ENCODE measurements at places on chromosomes 3 and 15.

GRCh38 chr3:125436921-125437320 is 61.8 kb upstream of the ZNF148 start:
- no peak for DNase-seq

- DNase-seq: no peak
Observed at GRCh38 chr3:193241716-193242115, 694 bp downstream of the PLAAT1 start.

DNA sequence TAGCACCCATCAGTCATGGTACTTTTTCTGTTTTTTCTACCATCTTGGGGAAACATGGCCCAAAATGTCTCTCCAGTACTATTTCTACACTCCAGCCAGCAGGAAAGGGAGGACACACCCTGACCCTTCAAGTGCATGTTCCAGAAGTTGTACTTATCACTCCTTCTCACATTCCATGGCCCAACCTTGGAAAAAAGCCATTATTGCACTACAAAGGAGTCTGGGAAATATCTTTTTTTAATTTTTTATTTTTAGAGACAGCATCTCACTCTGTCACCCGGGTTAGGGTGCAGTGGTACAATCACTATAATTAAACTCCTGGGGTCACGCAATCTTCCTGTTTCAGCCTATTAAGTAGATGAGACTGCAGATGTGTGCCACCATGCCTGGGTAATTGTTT is 100.0 kb upstream of the PPP2R3A start:
- no peak for DNase-seq

GRCh38 chr3:175526609-175527280 is 667.6 kb downstream of the NAALADL2 start:
- DNase-seq: no peak

- peak; percentile 11 for DNase-seq
Observed at GRCh38 chr15:32651229-32651837, 9.8 kb downstream of the SCG5 start.

- no peak for DNase-seq
Observed at GRCh38 chr3:5126586-5126985, 4.5 kb downstream of the ARL8B start.

DNA sequence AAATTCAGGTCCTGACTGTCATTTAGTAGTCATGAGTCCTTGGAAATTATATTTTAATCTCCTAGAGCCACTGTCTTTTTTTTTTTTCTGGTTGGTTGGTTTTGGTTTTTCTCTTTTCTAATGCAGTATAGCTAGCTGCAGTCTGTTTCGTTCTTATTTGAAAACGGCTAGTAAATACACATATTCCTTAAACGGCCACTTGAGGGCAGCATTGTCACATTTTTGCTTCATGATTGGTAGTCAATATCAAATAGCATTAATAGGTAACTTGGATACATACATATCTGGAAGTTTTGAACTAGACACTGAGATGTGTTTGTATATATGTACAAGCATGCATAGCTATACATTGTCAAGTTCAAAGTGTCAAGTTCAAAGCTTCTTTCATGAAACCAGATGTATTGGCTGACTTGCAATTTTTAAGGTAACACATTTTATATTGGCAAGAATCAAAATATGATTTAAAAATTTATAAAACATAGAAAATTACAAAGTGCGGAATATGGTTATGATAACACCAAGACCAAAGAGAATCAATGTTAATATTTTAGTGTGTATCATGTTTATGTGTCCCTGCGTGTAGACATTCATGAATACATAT is 22.5 kb downstream of the GABRA5 start:
- peak; percentile 15 for DNase-seq

DNA sequence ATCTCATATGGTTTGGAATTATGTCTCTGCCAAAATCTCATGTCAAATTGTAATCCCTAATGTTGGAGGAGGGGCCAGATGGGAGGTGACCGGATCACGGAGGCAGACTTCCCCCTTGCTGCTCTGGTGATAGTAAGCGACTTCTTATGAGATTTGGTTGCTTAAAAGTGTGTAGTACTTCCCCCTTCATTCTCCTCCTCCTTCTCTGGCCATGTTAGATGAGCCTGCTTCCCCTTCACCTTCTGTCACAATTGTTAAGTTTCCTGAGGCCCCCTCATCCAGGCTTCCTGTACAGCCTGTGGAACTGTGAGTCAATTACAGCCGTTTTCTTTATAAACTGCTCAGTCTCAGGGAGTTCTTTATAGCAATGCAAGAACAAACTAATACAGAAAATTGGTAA is 51.1 kb downstream of the NEDD4 start:
- no peak for DNase-seq

- DNase-seq: no peak
Observed at GRCh38 chr3:189710620-189711402, 79.6 kb downstream of the TP63 start.

GRCh38 chr3:13301286-13301987 is 118.7 kb downstream of the NUP210 start:
- no peak for DNase-seq

DNA sequence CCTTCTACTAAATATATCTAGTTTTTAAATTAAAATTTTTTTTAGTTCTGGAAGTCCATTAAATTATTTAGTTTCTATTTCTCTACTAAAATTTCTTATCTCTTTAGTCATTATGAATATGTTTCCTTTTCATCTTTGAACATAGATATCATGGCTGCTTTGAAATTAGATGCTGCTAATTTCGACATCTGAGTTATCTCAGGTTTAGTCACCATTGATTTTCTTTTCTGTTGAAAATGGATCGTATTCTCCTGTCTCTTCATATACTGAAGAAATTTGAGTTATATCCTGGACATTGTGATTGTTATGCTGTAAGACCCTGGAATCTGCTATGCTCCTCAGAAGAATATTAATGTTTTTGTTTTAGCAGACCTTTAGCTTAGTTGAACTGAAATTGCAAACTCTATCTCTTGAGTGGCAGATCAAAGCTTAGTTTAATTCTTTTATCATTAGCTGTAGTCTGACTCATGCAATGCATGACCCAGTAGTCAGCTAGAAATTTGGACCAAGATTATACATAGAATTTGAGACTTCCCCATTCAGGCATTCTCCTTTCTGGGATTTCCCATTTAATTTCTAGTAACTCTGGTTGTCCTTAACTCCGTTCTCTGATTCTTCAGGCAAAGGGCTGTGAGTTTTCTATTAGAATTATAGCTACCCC is 439.8 kb upstream of the IL12A start:
- no peak for DNase-seq

GRCh38 chr3:87229113-87229512 is 2.0 kb downstream of the CHMP2B start:
- DNase-seq: no peak

- no peak for DNase-seq
Observed at GRCh38 chr3:39127269-39127907, 19.9 kb downstream of the TTC21A start.

Measured in stimulated activated CD4-positive, alpha-beta T cell treated with anti-CD3 and anti-CD28 coated beads, Interleukin-2, amount 100 ng/mL, for 4 hours (primary cell).